ENCODE measurements at places on chromosomes 3 and 15.

GRCh38 chr3:196569003-196569516 is 600 bp downstream of the FBXO45 start:
- DNase-seq = no peak

- DNase-seq = no peak
Measured at GRCh38 chr3:63473641-63474166, 178.8 kb upstream of the SNTN start.

- DNase-seq = no peak
Measured at GRCh38 chr3:172286548-172287148, 161.6 kb downstream of the GHSR start.

GRCh38 chr3:24709956-24710355 is 215.3 kb upstream of the THRB start:
- peak; percentile 36 for DNase-seq

GRCh38 chr15:30859091-30859874 is 44.4 kb upstream of the FAN1 start:
- DNase-seq = no peak

- no peak for DNase-seq
Measured at GRCh38 chr15:70086636-70087035, 11.1 kb downstream of the TLE3 start.

- DNase-seq = no peak
Measured at GRCh38 chr15:90872486-90873184, 4.2 kb downstream of the FURIN start.

DNA sequence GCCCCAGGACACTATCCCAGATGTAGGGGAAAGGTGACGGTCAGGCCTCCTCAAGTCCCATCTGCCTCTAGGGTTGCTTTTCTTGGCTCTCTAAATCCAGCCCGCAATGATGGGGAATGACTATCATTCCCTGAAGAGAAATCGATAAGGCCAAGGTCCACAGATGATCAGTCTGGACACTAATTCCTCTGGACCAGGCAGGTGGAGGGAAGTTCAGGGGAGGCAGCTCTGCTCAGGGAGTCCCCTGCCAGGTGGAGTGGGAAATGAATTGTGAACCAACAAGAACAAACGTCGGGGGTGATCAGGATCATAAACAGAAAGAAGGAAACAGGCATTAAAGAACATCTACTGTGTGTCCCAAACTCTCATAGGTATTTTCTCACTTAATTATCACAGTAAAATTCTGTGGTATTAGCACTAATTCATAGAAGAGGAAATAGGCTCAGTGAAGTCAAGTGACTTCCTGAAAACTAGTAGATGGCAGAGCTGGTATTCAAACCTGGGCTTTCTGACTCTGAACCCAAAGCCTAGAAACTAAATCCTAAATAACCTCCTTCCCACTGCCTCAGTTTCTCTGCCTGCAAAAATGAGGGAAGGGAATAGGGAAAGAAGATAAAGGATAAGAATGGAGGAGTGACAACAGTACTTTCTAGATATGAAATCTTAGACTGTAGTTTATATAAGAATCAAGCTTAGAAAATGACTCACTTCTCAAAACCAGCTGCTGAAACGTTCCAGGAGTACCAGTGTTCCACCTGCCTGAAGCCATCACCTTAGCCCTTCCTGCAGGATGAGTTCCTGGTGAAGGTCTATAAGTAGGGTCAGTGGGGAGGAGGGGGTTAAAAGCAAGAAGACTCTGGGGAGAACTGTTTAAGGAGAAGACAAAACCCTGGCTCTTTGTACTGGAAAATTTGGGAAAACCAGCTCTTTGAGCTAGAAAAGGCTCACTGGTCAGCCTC is 7.5 kb downstream of the BMF start:
- no peak for DNase-seq

DNA sequence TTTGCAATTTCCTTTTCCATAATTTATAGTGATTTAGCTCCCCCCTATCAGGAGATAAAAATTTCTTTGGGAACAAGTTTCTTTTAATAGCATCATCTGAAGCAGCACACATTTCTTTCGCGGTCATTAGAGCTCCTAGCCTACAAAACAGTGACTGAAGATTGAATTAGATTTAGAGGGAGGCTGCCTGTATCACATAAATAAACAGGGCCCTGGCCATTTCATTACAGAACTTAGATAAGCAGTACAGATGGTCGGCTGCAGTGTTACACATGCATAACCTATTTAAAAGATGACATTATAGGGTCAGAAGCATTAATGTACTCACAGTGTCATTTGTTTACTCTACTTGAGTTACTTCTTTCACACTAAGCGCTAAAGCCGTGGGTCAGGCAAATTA is 81.4 kb upstream of the SLC25A26 start:
- no peak for DNase-seq

DNA sequence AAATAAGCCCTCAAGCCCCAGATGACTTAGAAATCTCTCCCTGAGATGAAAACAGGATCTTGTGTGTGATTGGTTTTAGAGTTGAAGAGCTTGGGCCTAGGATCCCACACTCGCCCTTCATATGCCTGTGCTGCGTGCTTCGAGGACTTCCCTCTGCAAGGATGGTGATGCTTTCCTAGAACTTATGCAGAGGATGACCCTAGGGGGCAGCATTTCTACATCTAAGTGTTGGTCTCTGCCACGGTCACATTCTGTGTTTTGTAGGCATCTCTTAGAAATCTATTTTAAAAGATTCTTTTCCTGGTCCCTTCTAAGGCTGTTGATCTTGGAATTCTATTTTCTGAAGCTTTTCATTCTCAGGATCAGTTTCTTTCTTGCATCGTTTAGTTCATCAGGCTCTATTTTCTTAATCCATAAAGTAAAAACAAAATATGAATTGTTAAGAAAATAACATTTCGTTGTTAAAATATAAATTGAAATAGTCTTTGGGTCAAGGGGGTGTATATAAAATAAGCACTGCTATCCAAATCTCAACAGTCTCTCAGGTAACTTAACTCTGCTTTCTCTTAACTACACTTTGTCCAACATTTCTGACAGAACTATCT is 45.7 kb downstream of the WDR76 start:
- DNase-seq = no peak

- no peak for DNase-seq
Measured at GRCh38 chr3:52117537-52117936, 36.7 kb downstream of the POC1A start.

DNA sequence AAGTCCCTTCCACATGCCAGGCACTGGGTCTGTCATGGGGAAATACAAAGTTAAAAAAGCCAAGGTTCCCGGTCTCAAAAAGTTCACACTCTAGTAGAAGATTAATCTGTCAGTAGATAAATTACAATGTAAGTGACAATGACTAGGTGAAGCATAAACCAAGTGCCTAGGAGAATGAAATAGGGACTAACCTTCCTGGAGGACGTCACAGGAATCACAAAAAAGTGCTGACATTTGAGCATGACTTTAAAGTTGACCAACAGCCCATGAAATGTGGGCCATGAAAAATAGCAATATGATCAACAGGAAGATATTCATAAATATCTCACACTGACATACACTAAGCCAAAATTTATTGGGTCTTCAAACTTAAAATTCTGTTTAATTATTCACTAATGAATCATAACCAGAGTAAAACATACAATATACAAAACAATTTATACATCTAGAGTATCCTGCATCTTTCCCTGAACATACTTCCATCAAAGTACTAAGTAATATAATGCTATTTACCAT is 20.0 kb downstream of the COPS2 start:
- no peak for DNase-seq

DNA sequence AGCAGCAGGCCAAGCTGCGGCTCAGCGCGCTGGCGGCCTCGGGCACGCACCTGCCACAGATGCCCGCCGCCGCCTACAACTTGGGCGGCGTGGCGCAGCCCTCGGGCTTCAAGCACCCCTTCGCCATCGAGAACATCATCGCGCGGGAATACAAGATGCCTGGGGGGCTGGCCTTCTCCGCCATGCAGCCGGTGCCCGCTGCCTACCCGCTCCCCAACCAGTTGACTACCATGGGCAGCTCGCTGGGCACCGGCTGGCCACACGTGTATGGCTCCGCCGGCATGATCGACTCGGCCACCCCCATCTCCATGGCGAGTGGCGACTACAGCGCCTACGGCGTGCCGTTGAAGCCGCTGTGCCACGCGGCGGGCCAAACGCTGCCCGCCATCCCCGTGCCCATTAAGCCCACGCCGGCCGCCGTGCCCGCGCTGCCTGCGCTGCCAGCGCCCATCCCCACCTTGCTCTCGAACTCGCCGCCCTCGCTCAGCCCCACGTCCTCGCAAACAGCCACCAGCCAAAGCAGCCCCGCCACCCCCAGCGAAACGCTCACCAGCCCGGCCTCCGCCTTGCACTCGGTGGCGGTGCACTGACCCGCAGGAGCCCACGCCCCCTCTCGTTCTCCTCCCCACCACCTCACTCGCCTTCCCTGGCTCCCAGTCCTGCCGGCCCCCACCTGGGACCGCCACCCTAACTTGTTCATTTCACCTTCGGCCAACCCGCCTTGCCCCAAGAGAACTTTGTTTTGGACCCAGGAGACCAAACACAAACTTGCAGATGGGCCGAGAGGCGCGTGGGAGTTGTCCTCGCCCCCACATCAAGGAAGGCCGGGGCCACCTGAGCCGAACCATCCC is 1.5 kb downstream of the FOXB1 start:
- no peak for DNase-seq

GRCh38 chr15:83016906-83017305 is 5.5 kb upstream of the C15orf40 start:
- DNase-seq = no peak

- no peak for DNase-seq
Measured at GRCh38 chr15:74454764-74455500, 6.0 kb downstream of the UBL7 start.
